ENCODE measurements at places on chromosomes 1 and 21.

DNA sequence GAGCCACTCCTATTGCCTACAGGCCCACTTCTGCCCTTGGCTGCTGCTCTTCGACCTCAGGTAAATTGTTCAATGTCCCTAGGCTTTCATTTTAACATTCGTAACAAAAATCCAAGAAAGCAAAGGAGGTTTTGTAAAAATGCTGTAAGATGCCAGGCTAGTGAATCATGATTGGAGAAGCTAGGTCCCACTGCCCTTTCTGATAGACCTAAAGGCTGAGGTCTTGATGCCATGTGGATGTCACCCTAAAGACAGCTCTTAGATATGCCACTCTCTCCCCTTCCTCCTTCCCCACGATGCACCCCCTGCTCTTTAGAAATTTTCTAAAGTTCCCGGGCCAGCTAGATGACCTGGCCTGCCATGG lies 9.9 kb upstream of the TMEM39B start:
- no peak for DNase-seq

DNA sequence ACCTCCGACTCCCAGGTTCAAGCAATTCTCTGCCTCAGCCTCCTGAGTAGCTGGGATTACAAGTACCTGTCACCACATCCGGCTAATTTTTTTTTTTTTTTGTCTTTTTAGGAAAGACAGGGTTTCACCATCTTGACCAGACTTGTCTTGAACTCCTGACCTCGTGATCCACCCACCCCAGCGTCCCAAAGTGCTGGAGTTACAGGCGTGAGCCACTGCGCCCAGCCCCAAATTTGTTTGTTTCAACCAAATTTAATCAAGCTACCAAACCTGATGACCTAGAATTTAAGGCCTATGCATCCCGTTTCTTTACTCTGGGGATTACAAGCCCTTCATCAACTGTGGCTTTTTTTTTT lies 58.3 kb upstream of the TBX15 start:
- no peak for DNase-seq

GRCh38 chr1:244732851-244733450 lies 80.0 kb downstream of the DESI2 start:
- DNase-seq: no peak

DNA sequence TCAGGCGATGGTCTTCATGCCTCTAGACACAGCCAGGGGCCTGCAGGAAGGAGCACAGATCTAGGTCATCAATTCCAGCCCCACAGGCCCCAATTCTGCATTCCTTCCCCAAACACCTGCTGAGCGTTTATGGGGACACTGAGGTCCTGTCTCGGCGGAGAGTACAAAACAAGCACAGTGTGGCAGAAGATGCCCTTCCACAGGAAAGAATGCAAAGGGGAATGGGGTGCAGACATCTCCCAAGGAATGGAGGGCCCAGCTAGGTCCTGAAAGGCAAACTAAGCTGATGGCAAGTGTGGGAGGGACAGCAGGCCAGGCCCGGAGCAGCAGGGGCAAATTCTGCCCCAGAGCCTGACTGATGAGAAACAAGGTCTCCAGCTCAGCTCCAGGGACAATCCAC lies 3.5 kb upstream of the S100A8 start:
- DNase-seq: no peak

- no peak for DNase-seq
Measured at GRCh38 chr1:115473986-115474565, 136.0 kb upstream of the NGF start.

DNA sequence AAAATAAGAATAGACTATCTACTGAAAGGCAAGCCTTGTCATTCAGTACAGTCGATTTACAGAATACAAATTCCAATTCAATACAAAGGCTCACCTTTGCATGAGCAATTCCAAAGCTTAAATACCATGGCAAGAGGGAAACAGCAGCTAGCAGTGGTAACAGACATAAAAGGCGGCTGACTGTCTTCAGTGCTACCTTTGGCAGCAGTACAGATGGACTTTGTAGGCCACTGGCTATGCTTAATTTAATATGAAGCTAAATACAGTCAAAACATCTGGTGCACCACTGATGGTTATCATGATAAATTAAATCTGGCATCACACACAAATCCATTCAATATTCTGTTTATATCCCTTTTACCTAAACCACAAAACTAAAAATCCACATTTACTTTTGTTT lies 62.4 kb downstream of the RERE start:
- DNase-seq: no peak

GRCh38 chr1:185159966-185160365 lies 3.0 kb downstream of the SWT1 start:
- DNase-seq: no peak

Data from esophagus muscularis mucosa (tissue), 4 donors.